ENCODE measurements at places on chromosomes 11 and 22.
A peak's percentile ranks its signal among the peaks of the same experiment; 100 is the strongest.

- no peak for DNase-seq
Observed at GRCh38 chr22:50461979-50462540, 12.8 kb downstream of the SBF1 start.

DNA sequence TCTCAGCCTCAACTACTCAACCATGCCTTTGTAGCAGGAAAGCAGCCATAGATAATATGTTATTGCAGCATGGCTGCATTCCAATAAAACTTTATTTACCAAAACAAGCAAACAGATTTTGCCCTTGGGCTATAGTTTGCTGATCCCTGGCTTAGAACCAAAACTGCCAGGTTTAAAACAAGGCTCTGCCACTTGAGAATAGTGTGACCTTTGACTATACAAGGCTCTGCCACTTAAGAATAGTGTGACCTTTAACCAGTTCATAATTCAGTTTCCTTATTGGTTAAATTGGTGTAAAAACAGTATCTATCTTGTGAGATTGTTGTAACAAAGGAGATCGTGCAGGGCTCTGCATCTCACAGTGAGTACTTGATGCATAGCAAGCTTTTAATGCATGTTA is 217.3 kb upstream of the MTNR1B start:
- DNase-seq = no peak

DNA sequence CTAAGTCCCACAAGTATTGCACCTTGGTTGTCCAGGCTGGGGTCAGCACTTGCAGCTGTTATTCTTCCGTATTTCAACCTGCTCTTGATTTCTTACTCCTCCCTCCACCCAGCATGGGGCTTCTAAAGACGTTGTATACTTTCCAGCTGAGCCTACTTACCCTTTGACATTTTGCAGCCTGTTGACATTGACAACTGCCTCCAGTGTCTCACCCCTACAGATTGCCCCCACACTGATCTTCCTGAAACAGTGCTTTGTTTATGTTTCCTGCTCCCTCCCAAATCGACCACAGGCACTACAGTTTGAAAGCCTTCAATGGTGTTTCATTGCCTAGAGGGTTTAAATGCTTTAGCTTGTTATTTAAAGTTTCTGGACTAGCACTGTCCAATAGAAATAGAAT is 56.6 kb downstream of the FAM83F start:
- no peak for DNase-seq

DNA sequence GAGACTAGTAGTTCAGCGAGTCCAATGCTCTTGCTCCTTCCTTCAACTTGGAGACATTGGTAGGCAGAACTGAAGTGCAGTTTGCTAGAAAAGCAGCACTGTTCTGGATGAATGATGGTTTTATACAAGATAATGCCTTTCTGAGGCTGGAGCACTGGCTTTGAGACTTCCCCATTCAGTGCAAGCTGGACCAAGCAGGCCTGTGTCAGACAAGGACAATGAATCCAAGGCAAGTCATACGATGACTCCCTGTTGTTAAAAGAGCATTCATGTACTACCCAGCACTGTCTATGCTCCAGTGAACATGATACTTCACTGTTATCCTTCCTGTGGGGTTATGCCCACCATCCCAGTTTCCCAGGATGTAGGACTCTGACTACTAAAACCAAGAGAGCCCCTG is 242.3 kb upstream of the RAG2 start:
- no peak for DNase-seq

GRCh38 chr11:100663996-100664395 is 23.1 kb upstream of the ARHGAP42 start:
- no peak for DNase-seq

DNA sequence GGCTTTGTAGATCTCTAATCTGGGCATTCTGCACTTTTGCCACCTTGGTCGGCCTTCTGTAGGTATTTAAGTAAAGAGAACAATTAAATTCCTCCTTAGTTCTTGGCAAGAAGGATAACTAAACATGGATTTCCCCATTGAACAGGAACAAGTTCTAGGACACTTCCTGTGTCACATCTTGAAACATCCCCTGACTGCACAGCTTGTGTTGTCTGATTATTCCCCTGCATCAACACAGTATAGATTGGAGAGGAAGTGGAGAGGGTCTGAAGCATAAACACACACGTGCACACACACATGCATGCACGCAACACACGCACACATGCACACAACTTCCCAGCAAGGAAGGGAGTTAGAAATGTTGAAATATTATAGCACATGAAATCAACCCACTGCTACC is 8.6 kb downstream of the ISX start:
- no peak for DNase-seq

GRCh38 chr11:69385832-69386427 is 92.0 kb downstream of the MYEOV start:
- no peak for DNase-seq

GRCh38 chr11:74702383-74703007 is 28.7 kb downstream of the CHRDL2 start:
- DNase-seq = peak; percentile 78

DNA sequence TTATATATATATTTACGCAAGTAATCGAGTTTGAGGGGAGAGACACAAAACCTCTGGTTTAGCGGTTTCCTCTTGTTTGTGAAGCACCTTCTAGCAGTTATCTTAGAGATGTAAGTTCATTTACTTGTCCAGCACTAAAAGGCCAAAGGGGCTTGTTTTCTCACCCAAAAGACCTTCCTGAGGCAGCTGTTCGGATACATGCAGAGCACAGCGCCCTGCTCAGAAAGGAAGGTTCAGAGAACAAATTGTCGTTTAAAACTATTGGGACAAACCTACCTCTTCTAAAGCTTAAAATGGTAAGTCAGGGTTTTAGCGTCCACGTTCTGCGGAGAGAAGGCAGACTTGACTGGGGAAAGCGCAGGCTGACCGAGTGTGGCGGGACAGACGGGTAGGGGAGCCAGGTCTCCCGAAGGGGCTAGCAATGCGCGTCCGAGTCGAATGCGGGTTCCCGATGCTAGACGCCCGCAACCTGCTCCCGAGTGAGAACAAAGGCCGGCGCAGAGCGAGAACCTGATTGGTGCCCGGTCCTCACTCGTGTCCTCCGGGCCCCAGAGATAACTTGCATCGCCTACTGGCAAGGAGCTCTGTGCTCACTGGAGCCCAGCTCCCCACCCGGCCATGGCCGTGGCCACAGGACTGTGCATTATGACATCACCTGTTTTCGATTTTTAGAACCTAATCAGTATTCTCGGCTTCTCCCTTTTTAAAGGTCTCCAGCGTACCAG is 1.0 kb upstream of the SESN3 start:
- DNase-seq = no peak

DNA sequence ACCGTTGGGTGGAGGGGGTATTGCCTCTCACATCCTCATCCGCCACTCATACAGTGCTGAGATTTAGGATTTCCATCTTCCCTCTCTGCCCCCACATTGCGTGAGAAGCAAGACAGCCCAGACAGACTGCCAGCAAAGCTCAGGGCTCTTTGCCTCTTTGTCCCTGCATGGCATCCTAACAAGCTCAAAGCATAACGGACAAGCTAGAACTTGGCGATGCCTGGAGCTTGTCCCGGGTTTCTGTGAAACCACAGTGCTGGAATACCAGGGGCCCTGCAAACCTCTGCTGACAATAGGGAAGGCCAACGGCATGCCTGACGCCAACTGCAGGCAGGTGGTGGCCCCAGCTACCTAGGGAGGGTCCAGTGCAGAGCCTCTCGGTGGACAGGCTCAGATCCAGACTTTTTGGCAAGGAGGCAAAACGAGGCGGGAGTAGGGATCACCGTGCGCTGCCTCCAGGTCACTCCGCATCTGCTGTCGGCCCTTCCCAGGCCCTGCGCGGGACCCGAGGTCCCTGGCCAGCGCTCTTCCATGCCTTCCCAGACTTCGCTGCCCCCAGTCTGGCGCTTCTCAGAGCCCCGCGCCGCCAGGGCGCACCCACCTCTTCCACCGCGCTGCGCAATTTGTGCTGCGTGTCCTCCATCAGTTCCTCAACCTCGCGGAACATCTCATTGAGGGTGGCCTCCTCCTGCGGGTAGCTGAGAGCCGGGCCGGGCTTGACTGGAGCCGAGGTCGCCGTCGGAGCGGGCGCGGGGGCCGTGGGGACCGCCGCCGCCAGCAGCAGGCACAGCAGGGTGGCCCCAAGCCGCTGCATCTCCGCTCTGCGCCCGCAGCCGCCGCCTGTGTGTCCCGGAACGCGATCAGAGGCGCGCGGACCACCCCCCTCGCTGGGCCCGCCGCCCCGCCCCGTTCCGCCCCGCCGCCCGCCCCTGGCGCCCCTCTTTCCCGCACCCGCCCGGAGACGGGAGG is at the start of gene DKK3:
Gene DKK3, minus strand, starts transcription at position 858 of the 969 bp plus-strand sequence. Its CDS starts 44 bp downstream, at position 814.
- DNase-seq = peak; percentile 58

- no peak for DNase-seq
Observed at GRCh38 chr22:29320546-29320945, 5.0 kb upstream of the RASL10A start.

DNA sequence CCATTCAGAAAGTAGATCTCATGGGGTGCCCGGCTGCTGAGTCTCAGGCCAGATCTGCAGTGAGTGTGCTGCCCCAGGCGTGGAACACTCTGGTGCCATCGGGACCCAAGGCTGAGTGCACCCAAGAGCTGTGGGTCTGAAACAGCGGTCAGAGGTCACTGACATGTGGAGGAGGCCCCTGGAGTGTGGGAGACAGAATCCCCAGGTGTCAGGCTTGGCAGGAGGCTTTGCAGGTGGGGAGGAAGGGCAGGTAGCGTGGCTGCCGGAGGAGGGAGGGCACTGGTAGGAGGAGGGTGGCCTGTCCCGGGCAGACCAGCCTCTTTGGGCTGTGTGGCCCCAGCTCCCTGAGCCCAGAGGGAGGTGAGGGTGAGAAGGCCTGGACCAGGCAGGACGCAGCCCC is 31.7 kb upstream of the KRTAP5-6 start:
- DNase-seq = no peak

DNA sequence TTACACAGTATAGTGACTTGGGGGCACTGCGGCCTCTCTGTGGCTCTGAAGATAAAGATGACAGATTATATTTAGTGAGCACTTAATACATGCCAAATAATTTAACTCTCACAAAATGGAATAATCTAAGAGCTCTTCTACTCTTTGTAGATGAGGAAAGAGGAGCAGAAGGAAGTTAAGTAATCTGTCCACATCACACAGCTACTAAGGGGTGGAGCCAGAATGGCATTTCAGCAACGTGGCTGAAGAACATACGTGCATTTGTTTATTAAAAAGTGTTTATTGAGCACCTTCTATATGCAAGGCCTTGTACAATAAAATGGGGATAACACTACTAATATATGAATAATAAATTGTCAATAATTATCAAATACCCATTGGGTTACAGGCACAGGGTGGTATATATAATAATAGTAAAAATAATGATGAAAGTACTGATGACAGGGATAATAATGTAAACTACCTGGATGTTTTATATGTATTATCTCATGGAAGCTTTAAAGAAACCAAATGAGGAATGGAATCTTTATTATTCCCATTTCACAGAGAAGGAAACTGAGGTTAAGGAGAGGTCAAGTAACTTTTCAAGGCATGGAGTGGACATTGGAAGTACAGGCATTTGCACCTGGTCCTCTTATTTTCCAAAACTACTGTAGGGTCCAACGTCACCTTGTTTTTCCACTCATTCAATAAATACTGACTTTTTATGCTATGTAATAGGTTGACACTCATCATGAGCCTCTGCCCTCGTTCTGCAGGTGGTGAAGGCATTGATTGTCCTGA is 38.0 kb upstream of the IL17RA start:
- DNase-seq = no peak

DNA sequence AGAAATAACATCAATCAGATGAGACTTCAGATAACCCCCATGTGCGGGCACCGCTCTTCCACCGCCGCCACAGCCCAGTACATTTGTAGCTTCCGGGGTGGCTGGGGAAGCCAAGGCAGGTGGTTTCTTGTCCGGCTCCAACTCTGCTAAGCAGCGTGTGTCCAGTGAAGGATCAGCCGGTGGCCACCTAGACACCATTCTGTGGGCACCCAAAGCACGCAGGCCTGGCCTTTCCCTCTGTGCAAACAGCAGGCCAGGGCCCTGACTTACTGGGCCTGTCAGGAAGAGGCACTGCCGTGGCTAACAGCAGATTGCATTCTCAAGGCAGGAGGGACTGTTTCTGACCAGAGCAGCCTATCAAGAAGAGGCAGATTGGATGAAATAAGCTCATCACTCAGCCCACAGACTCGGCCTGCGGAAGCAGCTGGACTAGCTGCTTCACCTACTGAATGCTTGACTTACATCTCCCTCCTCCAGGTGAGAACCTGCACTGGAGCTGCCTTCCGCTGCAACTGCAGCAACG is 74.8 kb downstream of the ETS1 start:
- no peak for DNase-seq

DNA sequence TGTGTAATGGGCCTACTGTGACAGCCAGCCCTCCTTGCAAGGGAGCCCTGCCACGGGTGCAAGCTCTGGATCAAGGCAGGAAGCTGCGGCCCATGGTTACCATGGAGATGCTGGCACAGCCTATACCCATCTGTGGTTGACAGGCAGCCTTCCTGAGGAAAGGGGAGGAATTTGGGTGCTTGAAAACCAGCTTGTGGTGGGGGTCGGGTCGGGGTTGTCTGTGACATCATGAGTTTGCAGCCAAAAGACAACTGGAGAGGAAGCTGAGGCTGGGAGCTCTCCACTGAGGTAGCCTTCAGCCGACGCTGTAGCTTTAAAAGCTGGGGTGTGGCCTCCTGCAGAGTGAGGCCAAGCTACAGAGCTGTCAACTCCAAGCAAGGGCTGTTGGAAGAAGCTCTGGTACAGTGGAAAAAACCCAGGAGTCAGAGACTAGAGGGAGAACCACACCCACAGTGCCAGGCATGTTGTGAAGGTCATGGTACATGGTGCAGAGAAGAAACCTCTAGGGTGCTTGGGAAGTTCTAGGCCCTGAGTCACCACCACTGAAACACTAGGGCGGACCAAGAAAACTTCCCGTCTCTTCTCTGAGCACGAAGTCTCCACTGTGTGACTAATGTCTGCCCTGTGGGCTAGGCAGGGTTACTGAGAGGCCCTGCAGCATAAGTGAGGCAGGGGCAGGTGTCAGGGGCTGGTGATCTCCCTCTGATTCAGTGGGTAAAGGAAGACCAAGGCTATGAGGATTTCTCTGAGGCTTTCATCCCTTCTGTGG is 10.8 kb upstream of the LDHA start:
- DNase-seq = peak; percentile 100

All from EH (cell line).